ENCODE measurements at places on chromosomes 13 and 19.

- DNase-seq, result no peak
Observed at GRCh38 chr13:77784515-77784914, 87.0 kb downstream of the SLAIN1 start.

- no peak for DNase-seq
Observed at GRCh38 chr13:73212482-73212881, 153.7 kb downstream of the KLF5 start.

DNA sequence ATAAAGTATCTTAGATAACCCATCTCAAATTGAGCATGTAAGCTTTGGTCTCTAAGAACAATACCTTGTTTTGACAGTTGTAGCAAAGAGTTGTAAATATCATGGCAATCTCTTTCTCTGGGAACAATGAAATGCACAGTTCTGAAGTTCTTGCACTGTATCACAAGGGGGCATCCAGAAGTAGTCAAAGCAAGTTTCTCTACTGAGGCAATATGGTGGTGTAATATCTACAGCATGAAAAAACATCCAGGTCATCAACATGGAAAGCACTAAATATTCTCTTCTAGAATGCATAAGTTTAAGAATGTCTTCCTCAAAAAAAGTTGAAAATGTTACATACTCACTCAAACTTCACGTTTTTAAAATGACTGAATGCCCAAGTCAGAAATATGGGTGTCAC, 19.6 kb downstream of the MTMR6 start:
- no peak for DNase-seq

DNA sequence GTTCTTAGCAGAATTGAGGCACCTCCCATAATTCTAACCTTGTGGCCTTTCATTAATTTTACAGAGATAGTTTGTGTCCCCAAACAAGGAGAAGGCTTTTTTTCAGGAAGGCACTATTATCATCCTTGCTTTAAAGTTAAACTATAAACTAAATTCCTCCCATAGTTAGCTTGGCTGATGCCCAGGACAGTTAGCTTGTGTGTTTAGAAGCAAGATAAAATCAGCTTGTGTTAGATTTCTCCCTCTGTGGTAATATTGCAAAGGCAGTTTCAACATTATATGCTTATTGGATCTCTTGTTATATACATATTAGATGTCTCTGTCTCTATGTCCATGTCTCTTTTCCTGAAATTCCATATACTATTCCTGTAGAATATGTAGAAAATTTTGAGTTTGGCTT, 342.7 kb downstream of the TBC1D4 start:
- DNase-seq, result no peak

DNA sequence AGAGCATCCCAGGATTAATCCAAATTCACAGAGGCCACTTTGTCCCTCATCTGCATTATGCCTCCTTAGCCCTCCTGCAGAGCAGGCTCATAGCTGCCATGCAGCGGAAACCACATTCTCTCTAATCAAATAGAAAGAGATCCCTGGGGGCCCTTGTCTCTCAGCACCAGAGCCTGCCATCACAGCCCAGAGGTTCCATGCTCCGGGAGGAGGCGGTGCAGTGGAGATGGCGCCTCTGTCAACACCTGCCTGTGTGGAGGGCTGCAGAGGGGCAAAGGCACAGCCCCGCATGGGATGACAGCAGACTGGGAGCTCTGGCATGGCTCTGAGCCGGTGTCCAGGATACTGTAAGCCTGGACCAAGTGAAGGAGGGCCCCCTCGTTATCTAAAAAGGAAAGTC, 111.3 kb downstream of the SLC7A1 start:
- DNase-seq, result no peak

DNA sequence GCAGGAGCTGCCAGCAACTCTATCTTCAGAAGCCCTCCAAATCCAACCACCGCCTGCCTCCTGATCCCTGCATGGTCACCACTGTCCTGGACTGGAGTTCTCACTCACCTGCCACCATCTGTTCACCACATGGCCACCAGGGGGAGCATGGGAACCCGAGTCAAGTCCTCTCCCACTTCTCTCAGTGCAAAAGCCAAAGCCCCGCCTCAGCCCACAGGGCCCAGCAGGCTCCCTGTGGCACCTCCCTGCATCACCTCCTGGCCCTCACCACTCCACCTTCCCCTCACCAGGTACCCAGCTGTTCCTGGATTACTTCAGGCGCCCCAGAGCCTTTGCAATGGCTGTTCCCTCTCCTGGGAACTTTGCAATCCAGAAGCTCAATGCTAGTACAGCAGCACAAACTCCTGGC, 5.3 kb downstream of the DHPS start:
- DNase-seq, result no peak

DNA sequence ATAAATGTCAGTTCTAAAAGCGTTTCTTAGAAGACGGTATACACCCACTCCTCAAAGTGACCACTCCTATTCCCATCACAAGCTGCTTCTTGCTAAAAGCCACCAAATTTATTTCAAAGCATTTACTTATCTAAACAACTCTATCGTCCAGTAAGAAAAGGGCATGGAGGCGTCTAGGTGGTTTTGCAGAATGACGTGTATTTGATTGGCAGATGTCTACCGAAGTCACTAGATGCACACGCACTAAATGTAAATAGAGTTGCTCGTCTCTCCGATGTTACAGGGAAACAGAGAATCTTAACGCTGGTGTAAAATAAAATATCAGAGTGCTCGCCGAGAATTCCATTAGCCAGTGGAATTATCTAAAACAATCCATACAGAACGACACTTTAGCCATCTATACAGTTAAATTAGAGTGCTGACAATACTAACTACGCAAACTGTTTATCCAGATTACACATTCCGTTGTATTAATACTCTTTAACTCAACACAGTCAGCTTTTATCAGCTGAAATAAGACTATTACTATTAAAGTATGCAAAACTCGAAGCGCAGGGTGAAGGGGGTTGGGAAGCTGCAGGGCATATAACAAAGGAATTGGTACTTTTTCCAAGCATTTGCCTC, 1.9 kb downstream of the KLF12 start:
- no peak for DNase-seq

DNA sequence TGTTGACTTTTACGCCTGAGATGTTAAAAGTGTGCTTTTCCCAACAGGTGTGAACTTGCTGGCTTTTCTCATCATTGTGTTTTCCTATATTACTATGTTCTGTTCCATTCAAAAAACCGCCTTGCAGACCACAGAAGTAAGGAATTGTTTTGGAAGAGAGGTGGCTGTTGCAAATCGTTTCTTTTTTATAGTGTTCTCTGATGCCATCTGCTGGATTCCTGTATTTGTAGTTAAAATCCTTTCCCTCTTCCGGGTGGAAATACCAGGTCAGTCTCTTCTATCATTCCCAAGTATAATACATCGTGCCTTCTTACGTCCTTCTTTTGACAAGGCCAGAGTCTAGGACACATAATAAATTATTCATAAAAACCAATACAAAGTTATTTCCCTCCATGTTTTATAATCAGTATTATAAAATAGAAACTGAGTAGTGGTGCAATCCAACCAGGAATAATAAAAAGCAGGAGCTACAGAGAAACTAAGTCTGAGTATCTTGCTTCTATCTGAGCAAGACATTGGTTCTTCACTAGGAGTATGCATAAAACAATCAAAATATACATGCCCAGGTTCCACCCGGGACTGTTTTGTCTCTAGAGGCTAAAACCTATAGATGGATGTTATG, 57.9 kb downstream of the RXFP2 start:
- no peak for DNase-seq

- no peak for DNase-seq
Observed at GRCh38 chr13:70908795-70909194, 800.5 kb upstream of the KLHL1 start.

DNA sequence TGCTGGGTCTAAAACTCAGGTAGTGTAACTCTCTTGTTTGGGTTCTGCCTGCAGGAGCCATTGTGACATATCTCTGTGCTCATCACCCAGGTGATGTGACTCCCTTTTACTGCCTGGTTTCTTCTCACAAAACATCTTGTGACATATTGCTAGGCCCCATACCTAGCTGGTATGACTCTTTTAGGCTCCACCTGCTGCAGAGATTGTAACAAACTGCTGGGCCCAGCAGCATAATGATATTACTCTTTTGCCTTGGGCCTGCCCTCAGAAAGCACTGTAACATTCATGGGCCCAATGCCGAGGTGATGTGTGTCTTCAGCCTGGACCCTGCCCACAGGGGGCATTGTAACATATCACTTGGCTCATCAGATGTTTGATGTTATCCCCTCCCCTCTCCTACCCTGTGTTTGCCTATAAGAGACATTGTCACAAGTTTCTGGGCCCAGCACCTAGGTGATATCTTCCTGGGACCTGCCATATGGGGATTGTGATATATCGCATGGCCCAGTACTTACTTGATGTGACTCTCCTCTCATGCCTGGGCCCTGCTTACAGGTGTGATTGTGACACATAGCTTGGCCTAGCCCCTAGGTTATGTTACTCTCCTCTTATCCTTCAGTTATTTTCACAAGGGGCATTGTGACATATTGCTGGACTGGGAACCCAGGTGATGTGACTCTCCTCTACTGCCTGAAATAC, 18.0 kb upstream of the ZNF681 start:
- DNase-seq, result no peak

- DNase-seq, result no peak
Observed at GRCh38 chr19:39407660-39408391, 1.2 kb downstream of the ZFP36 start.

GRCh38 chr13:59408738-59409137, 755.0 kb downstream of the DIAPH3 start:
- no peak for DNase-seq

- DNase-seq, result no peak
Observed at GRCh38 chr13:79401259-79402070, 4.6 kb downstream of the RBM26 start.

- no peak for DNase-seq
Observed at GRCh38 chr13:43983373-43983772, 103.7 kb downstream of the LACC1 start.

GRCh38 chr19:4492337-4493103, 20.4 kb downstream of the HDGFL2 start:
- no peak for DNase-seq

- no peak for DNase-seq
Observed at GRCh38 chr13:114226088-114226487, 8.6 kb upstream of the CDC16 start.

- DNase-seq, result peak; percentile 86
Observed at GRCh38 chr19:32373585-32374295, 28.3 kb downstream of the ZNF507 start.
